ENCODE measurements at places on chromosomes 1 and 21. TPM values are rescaled to one million over a fixed set of nuclear protein-coding genes. Genes with fewer than 3 reads are reported as not detected.
A peak's percentile ranks its signal among the peaks of the same experiment; 100 is the strongest.

DNA sequence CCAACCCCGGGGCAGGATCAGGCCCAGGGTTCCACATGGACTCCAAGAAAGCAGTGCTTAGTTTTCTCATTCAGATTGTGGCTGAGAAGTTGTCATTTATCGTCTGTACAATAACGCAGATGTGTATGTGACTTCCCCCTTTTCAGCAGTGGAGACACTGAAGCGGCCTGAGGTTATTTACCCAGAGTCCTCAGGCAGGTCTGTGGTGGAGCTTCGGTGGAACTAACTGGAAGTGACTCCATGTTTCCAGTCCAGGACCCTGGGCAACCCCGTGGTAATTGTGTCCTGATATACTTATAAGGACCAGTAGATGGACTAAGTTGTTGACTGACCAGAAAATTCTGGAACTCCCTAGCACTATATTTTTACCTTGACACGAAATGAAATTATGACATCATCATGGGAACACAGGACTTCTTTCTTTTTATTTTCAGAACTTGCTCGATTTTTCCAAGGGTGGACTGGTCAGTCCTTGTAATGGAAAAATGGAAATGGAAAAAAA is 1.0 kb upstream of the IER5 start:
- peak; percentile 15 for DNase-seq

DNA sequence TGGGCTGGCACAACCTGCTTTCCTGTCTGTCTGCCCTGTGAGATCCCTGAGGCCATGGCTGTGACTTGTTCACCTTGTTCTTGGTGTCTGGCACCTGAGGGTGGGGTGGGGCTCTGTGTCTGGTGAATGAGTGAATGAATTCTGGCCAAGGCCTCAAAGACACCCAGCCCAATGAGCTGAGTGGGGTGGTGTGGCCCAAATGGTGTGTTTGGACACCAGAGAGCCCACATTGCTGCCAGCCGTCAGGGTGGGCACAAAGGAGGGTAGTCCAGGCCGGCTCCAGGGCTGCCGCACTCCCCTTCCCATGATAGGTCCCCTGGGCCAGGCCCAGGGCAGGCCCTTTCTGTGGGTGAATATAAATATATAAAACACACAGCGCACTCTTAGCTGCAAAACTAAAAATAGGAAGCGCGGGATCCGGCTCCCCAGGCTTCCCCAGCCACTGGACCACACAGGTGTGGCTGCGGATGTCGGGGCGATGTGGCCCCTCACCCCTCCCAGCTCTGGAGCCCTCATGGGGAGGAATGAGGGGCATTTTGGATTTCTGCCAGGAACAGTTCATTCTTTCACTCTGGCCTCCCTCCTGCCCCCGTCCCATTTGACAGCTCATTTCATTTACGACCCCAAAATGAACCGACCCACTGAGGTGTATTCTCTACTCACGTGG is 33.3 kb downstream of the RUNX3 start:
- DNase-seq = no peak

GRCh38 chr1:75034376-75034775 is 99.8 kb upstream of the LHX8 start:
- DNase-seq = no peak

DNA sequence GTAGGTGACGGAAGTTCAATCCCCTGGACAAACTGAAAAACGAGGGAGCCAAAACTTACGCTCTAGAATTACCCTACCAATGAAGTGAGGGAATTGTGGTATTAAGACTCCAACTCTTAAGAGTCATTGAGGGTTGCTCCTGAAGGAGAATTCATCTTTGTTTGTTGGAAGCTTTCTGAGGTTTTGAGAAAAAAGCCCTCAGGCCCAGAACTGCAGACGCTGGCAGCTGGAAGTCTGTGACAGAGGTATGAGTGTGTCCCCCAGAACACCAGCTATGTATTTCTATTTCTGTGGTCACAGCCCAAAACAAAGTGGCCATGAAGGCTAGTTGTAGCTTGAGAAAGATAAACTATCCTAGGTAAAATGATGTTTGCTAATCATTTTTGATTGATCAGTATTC is 438.8 kb upstream of the B3GALT2 start:
- DNase-seq = no peak

DNA sequence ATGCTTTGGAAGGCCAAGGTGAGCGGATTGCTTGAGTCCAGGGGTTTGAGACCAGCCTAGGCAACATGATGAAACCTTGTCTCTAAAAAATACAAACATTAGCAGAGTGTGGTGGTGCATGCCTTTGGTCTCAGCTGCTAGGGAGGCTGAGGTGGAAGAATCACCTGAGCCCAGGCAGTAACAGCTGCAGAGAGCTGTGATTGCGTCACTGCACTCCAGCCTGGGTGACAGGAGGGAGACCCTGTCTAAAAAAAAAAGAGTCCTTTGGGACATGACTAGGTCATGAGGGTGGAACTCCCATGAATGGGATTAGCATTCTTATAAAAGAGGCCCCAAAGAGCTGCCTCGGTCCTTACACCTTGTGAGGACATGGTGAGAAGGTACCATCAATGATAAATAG is 436.0 kb upstream of the NR5A2 start:
- DNase-seq = no peak

DNA sequence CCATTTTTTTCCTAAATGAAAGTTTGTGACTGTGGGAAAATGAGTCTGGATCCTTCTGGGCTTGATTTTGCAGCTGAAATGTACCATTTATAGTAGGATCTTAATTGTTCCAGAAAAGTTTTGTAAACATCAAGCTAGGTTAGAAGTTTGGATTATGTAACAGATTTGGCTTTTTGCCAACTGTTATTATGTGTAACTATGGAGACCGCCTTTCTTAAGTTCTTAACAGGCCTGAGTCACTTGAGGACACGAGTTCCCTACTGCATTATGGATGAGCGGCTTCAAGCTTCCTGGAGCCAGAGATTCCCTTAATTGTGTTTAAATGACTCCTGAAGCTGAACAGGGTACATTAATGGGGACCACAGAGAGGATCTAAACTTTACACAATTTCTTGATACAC is 22.2 kb downstream of the SLC25A33 start:
- DNase-seq = peak; percentile 96

DNA sequence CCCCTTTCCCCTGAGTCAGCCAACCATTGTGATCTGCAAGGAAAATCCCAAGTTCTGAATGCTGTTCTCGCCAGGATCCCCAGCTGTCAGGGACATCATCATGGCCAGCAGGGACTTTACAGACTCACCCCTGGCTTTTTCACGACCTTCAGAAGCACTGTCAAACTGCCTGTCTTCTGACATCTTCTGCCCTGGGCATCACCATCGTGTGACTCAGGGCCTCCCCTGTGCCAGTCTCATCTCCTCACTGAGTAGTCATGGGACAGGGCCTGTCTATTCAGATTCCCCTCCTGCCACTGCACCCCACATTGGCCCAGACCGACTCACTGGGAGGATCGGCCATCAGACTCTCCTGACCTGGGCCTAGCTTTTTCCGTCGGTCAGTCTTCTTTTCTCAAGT is 72.5 kb upstream of the VAMP3 start:
- DNase-seq = no peak

- DNase-seq = peak; percentile 59
These were observed 2.0 kb downstream of the CAMK2N1 start for GRCh38 chr1:20483833-20484518.

DNA sequence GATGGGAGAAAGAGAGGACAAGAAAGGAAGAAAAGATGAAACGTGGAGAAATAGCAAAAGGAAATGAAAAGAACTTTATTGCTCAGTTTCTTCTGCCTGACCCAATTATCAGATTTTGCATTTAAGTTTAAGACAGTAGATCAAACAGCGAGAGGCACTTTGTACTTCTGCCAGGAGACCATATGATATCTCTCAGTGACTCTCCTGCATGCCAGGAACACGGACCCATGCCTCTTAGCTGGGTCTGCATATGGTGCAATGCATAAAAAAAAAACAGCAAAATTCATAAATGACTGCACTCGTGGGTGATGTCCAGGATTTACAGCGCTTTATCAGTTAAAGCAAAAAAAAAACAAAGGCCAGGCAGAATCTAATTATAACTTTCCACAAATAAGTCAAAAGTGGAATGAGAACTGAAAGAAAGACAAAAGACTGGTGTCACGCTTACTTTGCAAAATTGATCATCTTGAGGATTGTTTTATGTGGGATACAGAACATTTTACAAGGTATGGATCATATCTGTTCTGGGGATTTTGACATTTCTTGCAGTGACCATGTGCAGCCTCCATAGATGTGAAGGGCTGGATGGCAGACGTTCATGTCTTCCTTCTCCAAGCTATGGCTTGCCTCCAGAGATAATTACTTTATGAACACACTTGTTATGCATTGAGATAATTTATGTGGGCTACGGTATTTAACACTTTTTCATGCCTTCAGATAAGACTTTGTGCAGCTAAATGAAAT is 79.5 kb downstream of the RUNX1 start:
- peak; percentile 66 for DNase-seq

GRCh38 chr1:8914466-8914865 is 31.2 kb upstream of the CA6 start:
- no peak for DNase-seq

DNA sequence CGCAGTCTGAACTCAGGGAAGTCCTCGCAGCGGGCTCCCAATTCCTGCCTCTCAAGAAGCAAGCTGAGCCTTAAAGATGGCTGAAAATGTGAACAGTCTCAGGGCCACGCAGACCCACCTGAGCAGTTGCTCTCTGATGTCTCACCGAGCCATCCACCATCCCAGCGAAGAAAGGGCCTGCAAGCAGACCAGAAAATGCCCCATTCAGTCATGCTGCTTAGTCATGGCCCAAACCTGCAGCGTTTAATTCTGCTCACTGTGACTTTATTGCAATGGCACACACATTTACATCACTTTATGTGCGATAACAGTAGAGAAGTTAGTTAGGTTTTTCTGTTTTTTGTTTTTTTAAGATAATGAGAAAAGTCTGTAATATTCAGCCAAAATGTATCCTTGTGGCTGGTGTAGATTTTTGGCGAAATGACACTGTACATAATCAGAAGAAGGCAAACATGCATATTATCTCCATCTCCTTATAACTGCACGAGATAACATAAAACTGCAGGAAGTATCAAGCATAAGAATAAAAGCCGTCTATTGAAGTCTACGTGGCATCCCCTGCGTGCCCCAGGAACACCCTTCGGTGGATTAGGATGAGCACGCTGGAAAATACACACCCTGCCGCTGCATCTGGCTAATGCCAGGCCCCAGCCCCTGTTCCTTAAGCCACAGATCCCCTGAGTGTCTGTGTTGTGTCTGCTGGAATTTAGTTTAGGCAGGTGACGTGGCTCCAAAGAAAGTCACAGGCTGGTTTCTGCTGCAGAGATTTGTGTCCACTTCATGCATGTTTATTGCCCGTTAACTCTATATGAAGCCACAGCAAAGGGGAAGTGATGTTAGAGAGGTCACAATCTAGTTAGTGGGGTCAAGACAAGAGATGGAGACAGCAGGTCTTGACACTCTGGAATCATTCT is 119.8 kb upstream of the IRF2BP2 start:
- DNase-seq = peak; percentile 88

DNA sequence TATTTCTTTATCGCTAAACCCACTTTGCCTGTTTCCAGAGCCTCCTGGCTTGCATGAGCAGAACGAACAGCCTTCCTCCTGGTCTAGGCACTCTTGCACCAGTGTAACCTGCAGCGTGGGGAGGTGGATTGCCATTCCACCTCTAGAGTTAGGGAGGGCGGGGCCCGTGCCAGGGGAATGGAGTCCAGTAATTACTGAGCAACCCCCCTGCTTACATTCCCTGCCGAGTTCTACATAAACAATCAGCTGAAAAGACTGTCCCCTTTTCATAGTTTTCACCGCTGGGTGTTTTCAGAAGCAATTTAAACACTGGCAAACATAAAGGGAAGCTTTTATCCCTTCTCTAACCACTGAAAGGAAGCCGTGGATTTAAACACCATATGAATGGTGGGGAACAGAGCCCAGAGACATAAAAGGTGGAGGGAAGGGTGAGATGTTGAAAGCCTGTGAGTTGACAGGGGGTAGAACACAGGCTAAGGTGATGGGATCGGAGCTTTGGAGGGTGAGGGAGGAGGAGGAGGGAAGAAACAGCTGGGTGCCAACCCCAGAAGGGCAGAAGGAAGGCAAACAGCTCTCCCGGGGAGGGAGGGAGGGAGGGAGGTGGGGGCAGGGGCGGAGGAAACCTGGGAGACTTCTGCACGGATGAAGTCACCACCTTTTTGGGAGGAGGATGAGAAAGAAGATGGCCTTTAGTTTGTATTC is 68.0 kb upstream of the WDR26 start:
- peak; percentile 15 for DNase-seq

DNA sequence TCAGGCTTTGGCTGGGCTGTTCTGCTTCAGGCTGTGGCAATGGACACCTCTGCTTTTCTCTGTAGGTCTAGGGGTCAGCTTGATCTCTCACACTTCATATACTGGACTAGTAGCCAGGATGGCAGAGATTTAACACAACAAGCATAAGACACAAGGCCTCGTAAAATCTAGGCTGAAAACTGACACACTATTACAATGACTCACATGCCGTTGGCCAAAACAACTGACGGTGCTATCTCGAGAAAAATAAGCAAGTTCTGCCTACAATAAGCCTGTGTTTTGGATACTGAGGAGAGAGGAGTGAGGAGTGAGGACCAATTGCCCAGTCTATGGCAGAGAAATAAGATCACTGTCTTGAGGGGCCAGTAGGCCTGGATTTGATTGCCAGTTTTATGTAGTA is 840.7 kb upstream of the ADAMTS5 start:
- DNase-seq = no peak

DNA sequence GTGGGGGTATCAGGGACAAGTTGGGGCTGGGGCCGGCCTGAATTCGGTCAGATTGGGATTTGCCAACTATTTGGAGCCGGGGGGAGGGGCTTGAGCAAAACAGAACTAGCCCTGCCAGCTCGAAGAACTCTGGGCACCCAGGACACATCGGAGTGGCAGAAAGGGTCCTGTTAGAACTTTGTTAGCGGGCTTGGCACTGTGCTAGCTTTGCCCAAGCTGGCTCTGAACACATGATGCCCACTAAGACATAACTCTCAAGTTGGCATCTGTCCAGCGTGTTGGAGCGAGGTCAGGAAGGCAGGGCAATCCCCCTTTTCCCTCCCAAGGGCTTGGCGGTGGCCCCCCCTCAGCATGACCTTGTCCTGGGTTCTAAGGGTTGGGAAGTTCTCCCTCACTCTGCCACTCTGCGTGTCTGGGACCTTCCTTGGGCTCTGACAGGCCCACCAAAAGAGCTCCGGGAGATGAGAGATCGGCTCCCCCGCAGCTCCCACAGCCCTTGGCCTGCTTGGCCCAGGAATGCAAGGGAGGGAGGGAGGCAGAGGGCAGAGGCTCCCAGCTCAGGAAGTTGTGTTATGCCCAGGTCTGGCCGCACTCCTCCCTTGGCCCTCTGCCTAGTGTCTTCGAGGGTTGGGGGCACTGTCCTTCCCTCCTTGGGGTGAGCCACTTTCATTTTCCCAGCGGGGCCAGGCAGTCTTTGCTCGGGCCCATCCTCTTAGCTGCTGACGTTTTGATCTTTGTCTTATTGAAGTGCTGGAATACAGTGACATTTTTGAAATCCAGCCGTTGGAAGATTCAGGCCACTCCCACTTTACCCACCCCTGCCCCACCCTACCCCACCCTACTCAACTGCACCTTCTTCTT is 1.2 kb downstream of the LMNA start:
- peak; percentile 71 for DNase-seq

The SPRR3 gene
- not detected for polyA plus RNA-seq

The SLFNL1 gene
- 0.01 TPM for polyA plus RNA-seq

The LCE4A gene
- not detected for polyA plus RNA-seq
